ENCODE measurements at places on chromosomes 12 and 14.

- no peak for DNase-seq
These were observed 326.0 kb downstream of the RAD51B start for GRCh38 chr14:68145539-68145938.

DNA sequence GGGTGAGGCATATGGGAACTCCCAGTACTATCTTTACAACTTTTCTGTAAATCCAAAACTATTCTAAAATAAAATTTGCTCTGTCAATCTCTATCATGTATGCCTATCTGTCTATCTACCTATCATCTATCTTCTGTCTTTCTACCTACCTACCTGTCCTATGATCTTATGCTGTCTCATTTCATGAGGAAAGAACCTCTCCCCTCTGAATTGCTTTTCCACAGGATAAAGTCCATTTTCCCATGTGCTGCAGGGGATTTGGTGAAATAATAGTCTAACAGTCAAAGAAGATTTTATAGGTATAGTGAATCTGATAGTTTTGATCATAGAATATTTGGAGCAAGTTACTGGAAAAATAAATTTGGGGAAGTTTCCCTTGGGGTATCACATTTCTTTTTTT, 86.8 kb upstream of the RIC8B start:
- no peak for DNase-seq

DNA sequence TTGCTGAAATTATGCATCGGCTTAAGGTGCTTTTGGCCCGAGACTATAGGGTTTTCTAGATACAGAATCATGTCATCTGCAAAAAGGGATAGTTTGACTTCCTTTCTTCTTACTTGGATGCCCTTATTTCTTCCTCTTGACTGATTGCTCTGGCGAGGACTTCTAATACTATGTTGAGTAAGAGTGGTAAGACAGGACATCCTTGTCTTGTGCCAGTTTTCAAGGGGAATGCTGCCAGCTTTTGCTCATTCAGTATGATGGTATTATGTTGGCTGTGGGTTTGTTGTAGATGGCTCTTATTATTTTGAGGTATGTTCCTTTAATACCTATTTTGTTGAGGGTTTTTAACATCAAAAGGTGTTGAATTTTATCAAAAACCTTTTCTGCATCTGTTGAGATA, 8.3 kb downstream of the BMAL2 start:
- no peak for DNase-seq

DNA sequence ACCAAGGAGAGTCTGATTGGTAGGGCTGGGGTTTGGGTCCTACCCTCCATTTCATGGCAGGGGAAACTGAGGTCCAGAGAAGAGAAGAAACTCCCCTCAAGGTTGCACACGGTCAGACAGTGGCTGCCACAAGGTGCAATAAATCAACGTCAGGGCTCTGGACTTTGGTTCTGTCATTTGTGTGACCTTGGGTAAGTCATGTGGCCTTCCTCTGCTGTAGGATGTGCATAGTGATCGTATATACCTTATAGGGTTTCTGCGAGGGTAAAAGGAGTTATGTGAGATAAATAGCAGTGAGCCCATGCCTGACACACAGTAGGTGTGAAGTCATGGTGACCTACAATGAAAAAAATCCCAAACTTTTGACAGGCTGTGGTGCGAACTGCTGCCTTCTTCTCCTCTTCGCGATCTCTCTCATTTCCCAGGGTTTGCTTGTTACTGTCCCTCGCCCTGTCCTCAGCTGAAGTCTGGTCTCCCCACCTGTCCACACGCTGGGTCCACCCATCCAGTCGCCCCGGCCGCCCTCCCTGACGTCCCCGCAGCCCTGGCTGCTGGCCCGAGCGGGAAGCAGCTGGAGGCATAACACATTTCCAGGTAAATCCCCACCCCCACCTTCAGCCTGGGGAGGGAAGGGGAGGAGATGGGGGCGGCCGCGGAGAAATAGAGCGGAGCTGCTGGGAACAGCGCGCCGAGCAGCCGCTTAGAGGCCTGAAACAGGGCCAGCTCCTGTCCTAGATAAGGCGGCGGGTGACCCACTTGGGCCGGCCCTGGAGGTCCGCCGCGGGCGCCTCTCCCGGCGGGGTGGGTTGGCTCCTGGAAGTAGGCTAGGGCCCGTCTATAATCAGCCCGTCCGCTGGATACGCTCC, 1.8 kb upstream of the FAM222A start:
- DNase-seq: no peak

GRCh38 chr14:85165094-85165493, 364.9 kb upstream of the FLRT2 start:
- no peak for DNase-seq

- no peak for DNase-seq
These were observed 43.5 kb downstream of the B4GALNT3 start for GRCh38 chr12:503111-503761.

DNA sequence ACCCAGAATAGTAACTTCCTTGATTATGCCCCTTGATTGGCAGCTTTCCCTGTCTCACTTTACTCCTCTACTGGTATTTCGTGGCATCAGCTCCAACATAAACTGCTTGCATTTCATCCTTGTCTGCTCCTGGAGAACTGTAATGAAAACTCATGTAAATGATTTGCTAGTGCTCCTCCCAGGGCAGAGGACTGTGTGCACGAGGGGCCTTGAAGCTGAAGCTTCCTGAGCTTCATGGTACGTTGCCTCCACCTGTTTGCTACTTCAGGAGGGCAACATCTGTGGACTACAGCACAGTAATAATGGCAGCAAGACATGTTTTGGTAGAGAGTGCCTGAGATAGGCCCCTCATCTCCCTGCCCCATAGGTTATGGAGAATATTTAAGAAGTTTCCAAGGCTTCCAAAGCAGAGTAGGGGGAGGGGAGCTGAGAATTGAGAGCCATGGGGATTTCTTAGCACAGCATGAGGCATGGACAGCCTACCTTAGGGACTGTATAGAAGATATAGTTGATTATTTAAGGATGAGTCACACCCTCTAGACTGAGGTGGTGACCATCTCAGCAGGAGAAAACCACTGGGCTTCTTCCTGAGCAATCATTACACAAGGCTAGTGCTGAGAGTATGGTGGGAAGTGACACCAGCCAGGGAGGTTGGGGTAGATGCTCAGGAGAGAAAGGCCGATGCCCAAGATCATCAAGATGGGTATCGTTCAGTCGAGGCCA, 29.5 kb downstream of the CCDC198 start:
- no peak for DNase-seq

DNA sequence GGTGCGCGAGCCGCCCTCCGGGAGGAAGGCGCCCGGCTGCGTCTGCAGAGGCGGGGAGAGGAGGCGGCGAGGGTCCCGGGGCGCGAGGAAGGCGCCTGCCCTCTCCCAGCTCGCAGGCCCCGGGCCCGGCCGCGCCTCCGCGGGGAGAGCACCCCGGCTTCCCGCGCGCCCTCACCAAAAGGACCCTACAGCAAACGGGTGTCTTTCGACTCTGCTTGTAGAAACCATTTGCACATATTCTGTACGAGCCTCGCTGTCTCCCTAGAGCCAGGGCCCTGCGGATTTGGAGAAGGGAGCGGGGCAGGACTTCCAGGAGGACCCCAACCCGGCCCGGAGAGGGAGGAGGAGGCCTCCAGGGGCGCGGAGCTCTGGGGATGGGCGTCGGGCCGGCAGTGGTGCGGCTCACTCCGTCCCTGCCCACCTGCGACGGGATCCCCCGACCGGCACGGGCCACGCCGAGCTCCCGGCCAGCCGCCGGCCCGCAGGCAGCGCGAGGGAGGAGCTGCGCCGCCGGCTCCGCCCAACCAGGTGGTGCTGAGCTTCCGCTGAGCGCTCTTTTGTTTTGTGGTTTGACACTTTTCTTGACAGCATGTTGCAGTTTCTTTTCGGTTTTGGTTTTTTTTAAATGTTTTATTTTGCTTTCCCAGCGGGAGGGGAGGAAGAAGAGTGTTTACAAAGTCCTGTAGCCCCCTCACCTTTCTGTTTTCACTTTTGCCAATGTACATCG, 103.3 kb upstream of the FKBP4 start:
- no peak for DNase-seq

DNA sequence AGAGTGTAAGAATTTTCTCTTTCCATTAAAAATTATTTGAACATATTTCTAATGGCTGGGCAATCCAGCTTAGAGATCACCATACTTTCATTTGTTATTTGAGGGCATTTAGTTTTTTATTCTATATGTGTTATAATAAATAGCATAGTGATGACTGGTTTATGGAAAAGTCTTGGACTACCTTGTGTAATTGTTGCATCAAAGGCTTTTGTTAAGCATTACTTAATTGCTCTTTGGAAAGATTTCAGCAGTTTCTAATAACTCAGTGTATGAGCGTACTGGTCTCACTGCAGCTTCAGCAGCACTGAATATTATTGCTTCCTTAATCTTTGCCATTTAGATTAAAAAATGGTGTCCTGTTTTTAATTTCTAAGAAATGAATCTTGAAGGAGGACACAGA, 22.8 kb downstream of the TMEM19 start:
- no peak for DNase-seq

GRCh38 chr12:19671695-19672094, 232.4 kb downstream of the AEBP2 start:
- DNase-seq: no peak

DNA sequence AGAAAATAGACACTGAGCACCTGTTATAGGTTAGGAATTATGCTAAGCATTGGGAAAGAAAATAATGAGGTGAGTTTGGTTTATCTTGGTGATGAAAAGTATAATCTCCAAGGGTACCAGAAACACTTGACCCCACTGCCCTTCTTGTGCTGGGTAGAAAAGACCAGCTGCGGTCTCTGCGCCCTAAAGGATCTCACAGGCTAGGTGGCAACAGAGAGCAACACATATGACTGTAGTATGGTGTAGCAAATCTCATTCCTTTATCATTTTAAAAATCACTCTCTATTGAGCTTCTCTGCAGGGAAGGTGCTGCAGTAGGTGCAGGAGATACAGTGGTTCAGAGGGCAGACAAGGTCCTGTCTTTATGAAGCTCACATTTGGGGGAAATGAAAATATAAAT, 26.1 kb downstream of the NRXN3 start:
- DNase-seq: no peak

GRCh38 chr12:67531051-67531450, 117.5 kb upstream of the DYRK2 start:
- DNase-seq: no peak

- no peak for DNase-seq
These were observed 840 bp downstream of the DHRS7 start for GRCh38 chr14:60164404-60164711.

- peak; percentile 72 for DNase-seq
These were observed 33.4 kb downstream of the FNTB start for GRCh38 chr14:65019944-65020566.

- no peak for DNase-seq
These were observed 25.9 kb downstream of the SPX start for GRCh38 chr12:21551841-21552465.

- no peak for DNase-seq
These were observed 155.0 kb downstream of the DAD1 start for GRCh38 chr14:22434030-22434429.

GRCh38 chr14:62409626-62410300, 635.5 kb downstream of the KCNH5 start:
- DNase-seq: peak; percentile 5

- DNase-seq: no peak
These were observed 36.1 kb upstream of the COL2A1 start for GRCh38 chr12:48040354-48040753.

GRCh38 chr14:59336706-59337105, 128.5 kb downstream of the GPR135 start:
- no peak for DNase-seq

GRCh38 chr14:68611599-68611998, 181.3 kb downstream of the ZFP36L1 start:
- no peak for DNase-seq

DNA sequence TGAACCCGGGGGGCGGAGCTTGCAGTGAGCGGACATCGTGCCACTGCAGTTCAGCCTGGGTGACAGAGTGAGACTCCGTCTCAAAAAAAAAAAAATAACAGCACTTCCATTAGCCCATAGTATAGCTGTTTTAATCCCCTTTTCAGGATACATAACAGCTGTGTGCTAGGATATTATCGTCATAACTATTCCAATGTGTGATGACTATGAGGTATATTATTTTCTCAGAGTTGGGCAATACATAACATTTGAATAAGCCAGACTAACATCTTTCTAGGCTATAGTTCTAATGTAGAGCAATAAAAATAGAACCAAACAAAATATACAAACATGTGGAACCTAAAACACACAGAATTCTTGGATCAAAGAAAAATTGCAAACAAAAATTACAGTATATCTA, 57.1 kb downstream of the MARK3 start:
- no peak for DNase-seq

- peak; percentile 48 for DNase-seq
These were observed at the start of gene CRACR2A for GRCh38 chr12:3752741-3753486. Gene CRACR2A (minus strand): TSS chr12:3753109. CDS start chr12:3696999, 56,110 bp downstream.

DNA sequence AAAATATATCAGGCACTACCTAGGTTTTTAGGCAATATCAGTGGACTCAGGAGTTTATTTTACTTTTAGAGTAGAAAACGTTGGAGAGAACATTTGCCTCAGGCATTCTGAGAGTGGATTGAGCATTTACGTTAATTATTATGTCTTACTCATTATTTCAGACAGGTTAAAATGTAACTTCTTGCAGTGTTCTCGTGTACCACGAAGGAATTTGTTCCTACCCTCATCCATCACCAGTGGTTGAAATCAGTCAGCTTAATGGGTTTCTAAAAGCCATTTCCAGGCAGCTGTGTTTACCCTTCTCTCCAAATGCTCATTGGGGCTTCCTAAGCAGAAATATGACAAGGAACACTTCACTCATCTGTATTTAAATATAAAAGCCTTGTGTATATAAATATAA, 9.1 kb upstream of the LDHB start:
- DNase-seq: no peak

GRCh38 chr12:6764011-6764828, 1.9 kb upstream of the PTMS start:
- peak; percentile 99 for DNase-seq

DNA sequence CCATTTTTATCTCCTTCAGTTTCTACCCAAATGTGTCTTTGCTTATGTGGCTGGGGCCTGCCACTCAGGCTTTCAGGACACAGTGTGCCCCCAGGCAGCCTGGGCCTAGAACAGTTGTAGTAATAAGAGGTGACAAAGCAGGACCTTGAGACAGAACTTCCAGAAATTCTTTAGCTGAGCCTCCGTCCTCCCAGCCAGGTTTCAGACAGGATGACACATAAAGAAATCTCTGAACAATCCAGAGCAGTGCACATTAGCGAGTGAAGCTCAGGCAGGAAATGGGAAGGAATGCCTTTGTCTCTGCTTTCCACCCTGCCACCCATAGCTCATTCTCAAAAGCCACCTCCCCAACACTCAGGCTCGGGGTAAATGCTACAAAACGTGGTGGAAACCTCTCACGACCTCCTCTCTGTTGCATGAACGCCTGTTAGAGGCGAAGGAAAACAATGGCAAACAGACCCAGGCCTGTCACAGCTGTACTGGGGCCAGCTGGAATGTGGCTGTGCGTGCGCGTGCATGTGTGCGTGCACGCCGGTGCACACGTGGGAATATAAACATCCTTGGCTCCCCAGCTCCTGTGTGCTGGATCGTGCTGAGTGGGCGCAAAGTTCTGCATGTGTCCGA, 286.7 kb downstream of the ZFP36L1 start:
- DNase-seq: peak; percentile 58

Data from brain microvascular endothelial cell (primary cell).